ENCODE measurements at places on chromosomes 1 and 21.

DNA sequence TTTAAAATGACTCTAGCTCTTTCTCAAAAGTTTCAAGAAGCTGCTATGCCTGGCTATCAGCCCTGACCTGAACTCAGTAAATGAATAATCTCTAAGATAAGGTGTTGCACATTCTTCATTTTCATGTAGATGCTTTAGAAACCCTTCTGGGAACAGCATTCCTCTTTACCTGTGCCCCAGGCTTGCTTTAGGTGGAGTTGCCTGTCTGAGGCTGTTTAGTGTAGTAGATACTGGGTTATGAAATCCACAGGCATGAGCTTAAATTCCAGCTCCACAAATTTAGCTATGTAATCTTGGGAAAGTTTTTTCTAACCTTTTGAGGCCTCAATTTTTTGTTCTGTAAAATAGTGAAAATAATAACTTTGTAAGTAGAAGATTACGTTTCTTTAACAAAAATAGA, 41.6 kb downstream of the ATP6V1G3 start:
- no peak for DNase-seq

GRCh38 chr1:68188644-68189340, 43.5 kb downstream of the WLS start:
- no peak for DNase-seq

DNA sequence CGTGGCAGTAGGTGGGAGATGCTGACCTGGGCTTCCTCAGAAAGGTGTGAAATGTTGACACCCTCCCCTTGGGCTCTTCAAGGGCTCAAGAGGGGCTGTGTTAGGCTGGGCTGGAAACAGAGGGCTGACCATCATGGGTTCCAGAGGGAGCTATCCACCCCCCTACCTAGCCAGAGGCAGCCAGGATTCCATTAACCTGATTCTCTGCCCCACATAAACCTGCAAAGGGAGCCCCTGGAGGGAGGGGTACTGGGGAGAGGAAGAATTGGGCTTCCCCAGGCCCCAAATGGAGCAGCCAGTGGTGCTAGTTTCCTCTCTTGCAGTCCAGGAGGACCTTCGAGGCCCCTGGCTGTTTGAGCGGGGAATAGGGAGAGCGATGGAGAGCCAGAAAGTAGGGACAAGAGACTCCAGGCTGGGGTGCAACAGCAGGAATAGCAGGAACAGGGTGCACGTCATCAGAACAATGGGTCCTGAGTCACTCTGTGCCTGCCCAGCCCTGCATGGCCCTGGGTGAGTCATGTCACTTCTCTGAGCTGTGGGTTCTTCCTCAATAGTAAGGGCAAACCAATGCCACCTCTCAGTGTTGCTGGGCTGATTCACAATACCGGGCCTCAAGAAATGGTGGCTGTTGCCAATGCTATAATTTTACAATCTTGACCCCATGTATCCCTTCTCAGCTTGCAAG, 121.2 kb downstream of the EPHB2 start:
- peak; percentile 70 for DNase-seq

DNA sequence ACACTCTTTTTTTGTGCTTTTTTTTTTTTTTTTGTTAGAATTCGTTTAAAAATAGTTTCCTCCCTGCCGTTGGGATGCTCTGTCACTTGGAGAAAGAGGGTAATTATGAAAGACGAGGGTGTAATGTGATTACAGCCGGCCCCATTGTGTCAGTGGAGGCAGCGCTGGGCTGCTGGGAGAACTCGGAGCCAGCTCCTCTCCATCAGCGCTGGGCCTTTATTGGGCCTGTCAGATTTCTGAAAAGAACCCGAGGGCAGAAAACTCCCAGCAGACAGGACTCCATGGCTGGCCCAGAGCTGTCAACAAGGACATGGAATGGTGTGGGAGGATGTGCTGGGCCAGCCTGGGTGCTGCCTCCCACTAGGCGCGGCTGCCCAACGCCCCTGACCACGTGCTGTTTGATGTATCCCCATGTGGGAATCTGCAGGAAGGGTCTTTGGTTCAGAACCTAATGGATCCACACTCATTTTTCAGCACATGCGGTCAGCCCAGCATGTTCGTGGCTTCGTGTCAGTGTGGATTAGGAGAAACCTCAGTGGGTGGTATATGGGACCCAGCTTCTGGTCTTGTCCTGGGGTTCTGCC, 222.6 kb upstream of the KIAA0040 start:
- no peak for DNase-seq

DNA sequence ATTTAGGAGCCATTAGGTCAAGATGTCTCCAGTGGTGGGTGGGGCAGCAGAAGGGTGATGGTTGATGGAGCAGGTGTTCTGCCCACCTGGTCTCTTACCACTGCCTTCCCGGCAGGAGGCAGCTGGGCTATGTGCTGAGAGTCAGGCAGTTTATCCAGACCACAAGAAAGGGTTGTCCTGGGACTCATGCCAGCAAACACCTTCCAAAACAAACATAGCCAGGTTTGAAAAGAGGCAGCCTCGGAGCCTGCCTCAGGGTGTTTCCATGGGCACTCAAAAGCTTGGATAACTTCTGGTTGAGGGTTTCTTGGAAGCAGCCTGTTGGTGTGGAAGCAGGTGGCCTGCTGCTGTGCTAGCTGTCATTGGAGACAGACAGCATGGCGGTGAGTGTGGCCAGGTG, 187.2 kb downstream of the PCP4 start:
- no peak for DNase-seq

GRCh38 chr1:18134324-18135046, 26.9 kb downstream of the IGSF21 start:
- no peak for DNase-seq

GRCh38 chr1:66446261-66447001, 87.5 kb upstream of the SGIP1 start:
- DNase-seq: peak; percentile 78

DNA sequence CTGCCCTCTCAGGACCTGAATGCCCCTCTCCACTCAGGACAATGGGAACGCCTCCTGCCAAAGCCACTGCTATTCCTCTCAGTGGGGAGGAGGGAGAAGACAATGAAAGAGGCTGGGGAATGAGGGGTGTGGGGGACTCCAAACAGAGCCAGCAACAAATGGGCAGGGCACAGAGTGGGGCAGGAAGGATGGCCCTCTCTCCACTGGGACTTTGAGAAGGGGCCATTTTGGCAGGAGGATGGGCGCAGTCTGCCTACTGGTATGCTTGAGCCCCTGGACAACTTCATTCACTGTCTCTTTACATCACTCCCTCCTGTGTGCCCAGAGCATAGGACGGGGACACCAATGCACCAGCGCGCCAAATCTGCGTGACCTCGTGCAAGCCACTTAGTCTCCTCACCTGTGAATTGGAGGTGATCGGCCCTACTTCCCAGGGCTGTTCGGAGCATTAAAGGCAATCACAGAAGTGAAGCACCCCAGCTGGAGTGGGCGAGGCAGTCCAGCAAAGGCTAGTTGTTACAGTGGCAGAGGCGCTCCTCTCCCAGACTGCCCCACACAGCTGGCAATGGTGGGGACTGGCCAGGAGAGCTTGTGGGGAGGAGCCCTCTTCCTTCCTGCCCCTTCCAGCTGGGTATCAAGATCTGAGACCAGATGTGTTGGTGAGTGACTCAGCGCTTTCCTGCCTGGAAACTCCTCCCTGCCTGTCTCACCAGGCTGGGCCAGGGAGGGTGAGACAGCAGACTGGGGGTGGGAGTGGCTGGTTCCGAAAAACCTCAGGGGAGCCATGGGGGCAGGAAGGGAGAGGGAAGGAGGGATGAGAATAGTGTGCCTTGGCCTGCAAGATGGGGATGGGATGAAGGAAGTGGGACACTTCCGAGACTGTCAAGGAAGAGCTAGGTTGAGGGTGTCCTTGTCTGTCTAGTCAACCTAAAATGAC, 22.4 kb upstream of the SYNC start:
- peak; percentile 89 for DNase-seq

GRCh38 chr1:18233176-18233864, 125.7 kb downstream of the IGSF21 start:
- DNase-seq: no peak

GRCh38 chr1:223319905-223320580, 43.9 kb downstream of the SUSD4 start:
- no peak for DNase-seq

DNA sequence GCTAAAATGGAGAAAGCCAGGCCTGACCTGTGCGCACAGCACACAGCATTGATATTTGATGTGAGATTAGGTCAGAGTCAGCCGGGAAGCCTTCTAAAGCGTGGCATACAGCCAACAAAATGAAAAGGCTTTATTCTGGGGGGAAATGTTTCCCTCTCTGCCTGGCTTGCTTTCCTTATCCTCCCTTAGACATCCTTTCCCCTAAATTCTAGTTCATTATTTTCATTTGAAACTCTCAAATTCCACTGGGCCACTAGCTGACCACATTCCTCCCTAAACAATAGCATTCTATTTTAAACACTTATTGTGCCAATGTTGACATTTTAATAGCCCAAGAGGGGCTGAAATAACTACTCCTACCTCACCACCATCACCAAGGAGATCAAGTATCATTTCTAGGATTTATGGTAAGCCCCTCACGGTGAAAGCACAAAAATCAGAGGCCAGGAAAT, 49.4 kb downstream of the LEPR start:
- no peak for DNase-seq

GRCh38 chr1:25018110-25018735, 88.1 kb upstream of the RUNX3 start:
- no peak for DNase-seq

DNA sequence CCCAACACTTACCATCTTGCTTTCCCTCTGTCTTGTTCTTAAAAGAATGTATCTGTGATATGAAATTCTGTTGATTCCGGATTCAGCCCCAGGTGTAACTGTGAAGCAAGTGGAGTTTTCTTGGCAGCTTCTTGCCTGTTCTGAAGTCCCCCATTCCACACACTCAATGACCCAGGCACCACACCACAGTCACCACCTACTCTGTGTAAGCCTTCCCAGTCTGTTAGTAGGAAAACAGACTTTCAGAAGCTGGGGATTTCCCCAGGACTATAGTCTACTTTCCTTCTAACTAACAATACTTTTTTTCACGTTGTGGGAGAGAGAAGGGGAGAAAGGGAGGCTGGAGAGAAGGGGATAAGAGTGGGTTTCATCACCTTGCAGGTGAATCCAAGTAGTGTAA, 299.1 kb upstream of the PROX1 start:
- no peak for DNase-seq

DNA sequence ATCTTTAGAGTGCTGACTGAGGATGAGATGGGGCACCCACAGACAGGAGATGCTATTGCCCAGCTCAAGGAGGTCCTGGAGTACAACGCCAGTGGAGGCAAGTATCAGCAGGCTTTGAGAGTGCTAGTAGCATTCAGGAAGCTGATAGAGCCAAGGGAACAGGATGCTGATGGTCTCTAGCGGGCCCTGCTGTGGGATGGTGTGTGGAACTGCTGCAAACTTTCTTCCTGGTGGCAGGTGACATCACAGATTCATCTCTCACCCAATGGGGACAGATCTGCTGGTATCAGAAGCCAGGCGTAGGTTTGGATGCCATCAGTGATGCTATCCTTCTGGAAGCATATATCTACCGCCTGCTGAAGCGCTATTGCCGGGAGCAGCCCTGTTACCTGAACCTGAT, 609.8 kb upstream of the NCAM2 start:
- DNase-seq: no peak

GRCh38 chr1:180497826-180498225, 4.6 kb downstream of the ACBD6 start:
- no peak for DNase-seq

DNA sequence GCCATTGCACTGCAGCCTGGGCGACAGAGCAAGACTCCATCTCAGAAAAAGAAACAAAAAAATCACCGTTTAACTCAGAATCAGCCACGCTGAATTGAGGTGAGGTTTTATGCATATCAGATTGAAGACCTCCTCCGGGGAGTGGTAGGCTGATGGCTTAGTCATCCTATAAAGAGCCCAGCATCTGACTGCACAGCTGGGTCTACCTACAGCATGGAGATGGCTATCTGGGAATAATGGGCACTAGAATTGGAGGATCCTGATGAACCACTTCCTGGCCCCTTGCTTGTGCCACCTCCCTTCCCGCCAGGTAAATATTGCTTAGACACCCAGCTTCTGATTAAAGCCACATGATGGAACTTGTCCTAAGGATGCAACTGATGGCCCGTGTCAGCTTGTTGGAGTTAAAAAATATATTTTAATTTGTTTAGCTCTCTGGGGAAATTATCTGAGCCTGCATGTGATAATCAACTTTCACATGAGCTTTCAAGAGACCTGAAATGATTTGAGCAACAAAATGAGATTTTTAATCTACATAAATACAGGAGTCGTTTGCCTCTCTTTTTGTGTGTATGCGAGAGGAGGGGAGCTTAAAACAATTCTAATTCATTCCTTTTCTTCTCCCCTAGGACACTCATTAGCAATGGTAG, 157.2 kb downstream of the KIF26B start:
- DNase-seq: peak; percentile 11

GRCh38 chr1:212667223-212668139, 32.2 kb downstream of the BATF3 start:
- peak; percentile 26 for DNase-seq

DNA sequence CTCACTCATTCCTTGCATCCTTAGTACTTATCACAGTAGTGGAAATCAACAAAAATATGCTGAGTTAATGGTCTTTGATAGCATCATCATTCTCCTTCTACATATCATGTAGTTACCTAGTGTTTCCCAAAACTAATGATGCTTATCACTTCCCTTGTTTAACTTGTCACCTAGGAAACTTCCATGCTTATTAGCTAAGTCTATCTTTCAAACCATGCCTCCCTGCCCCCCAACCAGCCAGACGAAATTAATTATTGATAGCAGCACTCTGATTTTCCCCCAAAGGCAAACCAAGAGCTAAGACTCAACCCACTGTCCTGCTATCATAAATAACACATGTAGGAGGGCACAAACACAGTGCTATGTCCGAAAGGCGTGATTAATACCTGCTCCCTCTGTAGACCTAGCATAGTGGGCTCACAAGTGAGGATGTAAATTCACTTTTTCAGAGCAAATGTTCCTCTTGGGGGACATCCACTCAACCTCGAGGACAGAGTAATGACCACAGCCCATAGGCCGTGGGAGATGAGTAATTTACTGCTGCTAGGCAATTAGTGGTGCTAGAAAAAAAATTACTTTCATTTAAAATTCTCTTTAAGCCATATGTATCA, 25.8 kb upstream of the LPAR3 start:
- no peak for DNase-seq

- peak; percentile 72 for DNase-seq
These were observed 1.5 kb downstream of the LRRC8D start for GRCh38 chr1:89822109-89822962.

GRCh38 chr21:42353623-42354022, 2.8 kb upstream of the TFF2 start:
- no peak for DNase-seq

- DNase-seq: no peak
These were observed 32.8 kb downstream of the MTARC1 start for GRCh38 chr1:220819467-220820026.

DNA sequence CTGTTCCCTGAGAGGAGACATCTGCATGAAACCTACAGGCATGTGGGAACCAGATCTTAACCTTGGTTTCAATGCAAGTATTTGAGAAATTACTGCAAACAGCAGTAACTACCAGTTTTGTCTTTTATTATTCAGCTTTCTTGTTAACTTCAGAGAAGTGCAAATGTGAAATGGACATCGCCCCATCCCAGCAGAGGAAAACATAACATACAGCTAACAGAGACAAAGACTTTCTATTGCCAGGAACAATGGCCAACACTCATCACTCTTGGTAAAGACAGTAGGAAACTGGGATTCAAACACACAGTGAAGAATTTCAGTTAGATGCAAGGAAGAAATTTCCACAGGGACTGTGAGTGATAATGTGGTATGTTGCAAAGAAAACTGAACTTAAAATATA, 115.1 kb downstream of the SLC30A10 start:
- no peak for DNase-seq

GRCh38 chr1:168220470-168220871, 5.3 kb upstream of the SFT2D2 start:
- peak; percentile 38 for DNase-seq
